Cerebellar nuclear complex (tissue), 1 donor: ENCODE measurements at places on chromosomes 6 and 20.

DNA sequence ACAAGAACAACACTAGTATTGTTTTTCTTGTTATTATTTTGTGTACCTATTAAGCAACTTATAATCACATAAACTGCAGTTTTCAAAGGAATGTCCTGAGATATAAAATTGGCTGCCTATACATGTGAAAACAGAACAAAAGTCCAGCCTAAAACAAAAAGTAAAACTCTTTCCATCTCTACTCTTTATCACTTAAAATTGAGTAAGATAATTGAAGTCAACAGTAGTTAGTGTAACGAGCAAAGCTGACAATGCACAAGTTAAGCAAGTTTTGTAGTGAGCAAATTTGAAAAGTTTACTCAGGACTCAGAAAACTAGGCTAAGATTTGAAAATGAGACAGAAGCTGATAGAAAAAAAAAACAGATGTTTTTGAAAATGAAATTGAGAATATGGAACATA is 941.4 kb upstream of the MAN1A1 start:
- no peak for DNase-seq

DNA sequence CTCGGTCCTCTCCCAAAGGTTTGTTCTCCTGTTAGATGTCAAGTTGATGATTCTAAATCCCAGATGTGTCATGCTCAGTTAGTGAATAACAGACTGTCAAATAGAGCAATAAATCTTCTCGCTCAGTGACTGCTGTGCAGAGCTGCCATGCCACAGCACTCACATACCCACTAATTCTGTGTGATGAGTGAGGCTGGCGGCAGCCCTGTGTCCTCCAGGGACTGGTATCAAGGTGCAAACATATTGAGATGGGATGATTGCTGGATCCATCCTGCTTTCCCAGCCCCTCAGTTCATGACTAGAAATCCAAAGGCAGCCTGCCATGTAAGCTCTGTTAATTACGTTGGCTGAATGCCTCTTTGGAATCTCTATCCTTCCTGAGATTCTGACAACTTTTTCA is 103.9 kb downstream of the OLIG3 start:
- no peak for DNase-seq

- no peak for DNase-seq
Observed at GRCh38 chr20:51562027-51562331, 19.5 kb upstream of the NFATC2 start.

GRCh38 chr6:73003302-73003701 is 222.0 kb downstream of the KHDC1L start:
- no peak for DNase-seq

- DNase-seq = no peak
Observed at GRCh38 chr6:14750059-14750661, 495.7 kb upstream of the JARID2 start.

DNA sequence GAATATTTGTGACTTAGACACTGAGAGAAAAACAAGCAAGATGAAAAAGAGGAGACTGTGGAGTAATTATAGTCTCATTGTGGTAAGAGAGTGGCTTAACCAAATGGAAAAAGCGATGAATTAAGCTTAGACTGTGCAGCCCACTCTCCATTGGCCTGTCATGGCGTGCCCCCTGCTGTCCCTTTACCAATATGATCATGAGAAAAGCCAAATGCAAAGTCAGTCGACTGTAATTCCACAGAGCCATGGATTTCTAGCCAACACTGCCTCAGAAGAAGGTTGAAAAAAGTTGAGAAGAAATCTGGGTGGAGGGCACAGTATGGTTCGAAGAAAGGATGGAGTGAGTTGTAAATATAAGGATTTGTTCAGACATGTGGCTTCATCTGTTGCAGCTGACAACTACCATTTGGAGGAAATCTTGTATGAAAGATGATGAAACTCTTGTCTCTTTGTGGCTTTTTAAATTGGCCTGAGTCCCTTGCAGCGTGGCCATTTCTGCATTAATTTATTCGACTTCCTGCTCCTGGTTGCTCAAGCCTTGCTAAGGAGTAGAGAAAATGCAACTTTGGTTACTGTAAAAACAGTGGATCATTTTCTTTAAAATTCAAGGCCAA is 251.4 kb downstream of the DOK5 start:
- no peak for DNase-seq

GRCh38 chr20:52034581-52034980 is 157.0 kb downstream of the ZFP64 start:
- DNase-seq = no peak

DNA sequence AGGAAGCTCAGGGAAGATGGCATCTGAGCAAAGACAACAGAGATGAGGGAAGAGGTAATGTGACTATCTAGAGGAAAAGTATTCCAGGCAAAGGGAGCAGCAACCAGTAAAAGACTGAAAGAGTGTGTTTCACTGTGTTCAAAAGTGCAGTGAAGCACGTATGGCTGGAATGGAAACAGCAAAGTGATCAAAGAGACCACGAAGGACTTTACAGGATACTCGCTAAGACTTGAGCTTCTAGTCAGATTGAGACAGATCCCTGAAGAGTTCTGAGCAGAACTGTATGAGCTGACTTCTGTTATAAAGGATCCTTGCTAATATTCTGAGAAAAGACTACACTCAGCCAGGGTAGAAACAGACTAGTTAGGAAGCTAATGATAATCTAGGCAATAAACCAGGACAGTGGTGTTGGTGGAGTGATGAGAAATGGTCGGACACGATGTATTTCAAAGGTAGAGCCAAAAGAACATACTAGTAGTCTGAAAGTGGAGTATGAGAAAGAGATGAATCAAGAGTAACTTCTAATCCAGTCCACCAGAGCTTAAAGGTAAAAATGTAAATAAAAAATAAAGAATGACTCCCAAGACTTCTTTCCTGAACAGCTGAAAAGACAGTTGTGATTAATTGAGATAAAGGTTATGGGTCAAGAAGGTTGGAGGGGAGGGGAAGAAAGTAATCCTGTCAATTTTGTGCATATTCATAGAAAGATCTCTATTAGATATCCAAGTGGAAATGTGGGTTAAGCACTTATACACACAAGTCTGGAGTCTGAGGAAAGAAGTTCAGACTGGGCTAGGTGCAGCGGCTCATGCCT is 14.2 kb downstream of the SEC63 start:
- DNase-seq = no peak

- DNase-seq = no peak
Observed at GRCh38 chr6:145600299-145600698, 135.0 kb downstream of the EPM2A start.

DNA sequence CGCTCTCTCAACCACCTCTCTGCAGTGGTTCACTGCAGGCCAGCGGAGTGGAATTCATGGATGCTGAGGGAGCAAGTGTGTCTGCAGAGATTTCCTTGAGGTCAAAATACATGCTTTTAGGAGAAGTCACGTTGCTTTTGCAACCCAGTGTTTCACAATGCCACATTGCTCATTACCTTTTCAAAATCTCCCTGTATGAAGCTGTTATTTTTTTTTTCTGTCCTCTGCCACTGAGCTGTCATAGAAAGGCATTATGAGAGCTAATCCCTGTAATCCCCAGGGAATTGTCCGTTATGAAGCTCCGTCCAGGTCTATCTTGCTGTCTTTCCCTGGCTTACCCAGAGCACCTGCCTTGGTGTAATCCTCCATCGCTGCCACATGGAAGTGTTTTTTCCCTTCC is 60.5 kb upstream of the SLC22A23 start:
- no peak for DNase-seq

GRCh38 chr6:167647306-167647705 is 179.4 kb upstream of the AFDN start:
- no peak for DNase-seq

- no peak for DNase-seq
Observed at GRCh38 chr20:24147479-24147878, 158.9 kb upstream of the GGTLC1 start.

GRCh38 chr20:35551503-35551902 is 9.6 kb downstream of the ERGIC3 start:
- DNase-seq = no peak

DNA sequence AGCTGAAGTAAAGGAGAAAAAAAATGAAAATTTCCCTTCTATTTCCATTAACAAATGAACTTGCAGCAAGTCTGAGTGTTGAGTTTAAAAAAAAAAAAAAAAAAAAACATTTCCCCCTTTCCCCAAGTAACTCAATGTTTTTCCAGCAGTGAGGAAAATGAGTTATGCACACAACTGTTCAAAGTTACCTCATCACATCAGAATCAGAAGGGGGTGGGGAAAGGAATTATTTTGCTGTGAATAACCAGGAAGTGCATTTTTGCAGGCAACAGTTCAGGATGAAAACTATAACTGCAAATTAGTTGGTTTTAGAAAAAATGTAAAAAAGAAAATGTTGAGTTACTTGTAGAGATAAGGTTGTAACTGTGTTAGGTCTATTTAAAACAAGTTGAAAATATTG is 568.9 kb upstream of the CITED2 start:
- no peak for DNase-seq

GRCh38 chr20:56685879-56686278 is 56.8 kb downstream of the TFAP2C start:
- no peak for DNase-seq

GRCh38 chr6:111580826-111581505 is 24.7 kb downstream of the TRAF3IP2 start:
- DNase-seq = no peak

DNA sequence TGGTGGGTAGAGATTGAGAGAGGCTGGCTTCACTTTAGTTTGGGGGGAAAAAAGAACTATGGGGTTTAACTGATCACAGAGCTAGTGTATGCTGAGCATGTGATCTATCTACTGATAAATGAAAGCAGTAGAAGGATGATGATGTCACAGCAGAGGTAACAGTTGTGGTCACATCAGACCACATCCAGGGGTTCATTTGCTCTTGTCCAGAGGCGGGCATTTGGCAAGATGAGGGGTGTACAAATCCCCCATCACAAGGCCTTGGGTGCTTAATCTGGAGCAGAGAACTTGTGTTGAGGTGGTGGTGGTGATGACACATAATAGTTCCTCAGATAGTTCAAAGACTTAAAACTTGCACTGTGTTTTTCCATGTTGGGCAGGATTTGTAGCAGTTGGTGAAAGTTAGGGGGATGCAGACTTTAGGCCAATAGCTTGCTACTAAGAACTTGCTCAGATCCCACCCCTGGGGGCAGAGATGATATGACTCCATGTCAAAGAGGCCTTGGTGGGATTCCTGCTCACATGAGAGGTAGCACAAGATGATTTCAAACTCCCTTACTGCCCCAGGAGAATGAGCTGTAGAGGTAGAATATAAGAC is 63.4 kb downstream of the PRDM1 start:
- no peak for DNase-seq

DNA sequence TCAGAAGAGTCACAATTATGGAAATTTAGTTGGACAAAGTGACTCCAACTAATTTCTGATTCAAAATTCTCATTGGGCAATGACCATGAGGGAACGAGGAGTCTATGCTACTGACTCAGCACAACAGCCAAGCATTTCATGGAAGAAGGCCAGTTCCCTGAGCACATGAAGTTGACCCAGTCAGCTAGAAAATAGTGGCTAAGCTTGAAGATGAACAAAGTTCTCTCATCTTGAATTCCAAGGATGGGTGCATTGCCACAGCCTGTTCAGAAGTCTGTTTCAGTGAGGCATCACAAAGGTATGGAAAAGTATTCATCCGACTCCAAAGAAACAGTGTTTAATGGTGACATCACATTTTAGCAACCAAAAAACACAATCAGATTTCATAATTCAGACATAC is 676.9 kb downstream of the HACE1 start:
- DNase-seq = no peak

DNA sequence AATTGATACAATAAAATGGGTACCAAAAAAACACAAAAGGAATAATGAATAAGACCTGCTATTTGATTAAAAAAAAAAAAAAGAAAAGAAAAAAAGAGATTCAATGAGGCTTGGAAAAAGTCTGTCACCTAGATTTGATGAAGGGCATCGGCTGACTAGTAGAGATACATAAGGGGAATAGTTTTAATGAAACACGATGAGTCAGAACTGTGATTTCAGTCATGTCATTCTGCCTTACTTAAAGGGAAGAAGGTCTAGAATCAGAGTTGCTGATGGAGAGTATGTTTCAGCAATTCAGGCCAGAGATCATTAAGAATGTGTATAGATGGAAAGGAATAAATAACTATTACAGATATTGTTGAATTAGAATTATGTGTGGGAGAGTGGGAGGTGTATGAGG is 565.9 kb upstream of the RNF217 start:
- DNase-seq = no peak

- DNase-seq = no peak
Observed at GRCh38 chr6:89217299-89217910, at the start of gene GABRR1. GABRR1 (minus strand) TSS chr6:89217358; CDS start chr6:89217322, 36 bp downstream.

DNA sequence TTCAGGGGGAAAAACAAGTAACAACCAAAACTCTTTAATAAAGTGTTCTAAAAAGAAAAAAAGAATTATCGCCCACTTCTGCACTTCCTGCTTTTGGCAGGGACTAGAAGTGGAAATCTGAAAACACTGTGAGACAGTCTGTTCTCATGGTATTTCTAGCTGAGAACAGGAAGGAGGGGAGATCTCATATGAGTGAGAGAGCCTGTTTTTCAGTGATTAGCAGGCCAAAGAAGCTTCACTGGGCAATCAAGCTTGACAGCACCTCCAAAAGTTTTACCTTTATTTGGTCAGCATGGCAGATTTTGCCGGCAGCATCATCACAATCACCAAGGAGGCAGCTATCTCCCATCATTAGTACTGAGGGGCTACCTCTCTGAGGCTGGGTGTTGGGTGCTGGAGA is 79.5 kb upstream of the ATXN1 start:
- no peak for DNase-seq

- no peak for DNase-seq
Observed at GRCh38 chr6:55958790-55959189, 83.4 kb upstream of the BMP5 start.

GRCh38 chr6:147751232-147751631 is 242.7 kb downstream of the SAMD5 start:
- DNase-seq = no peak

- DNase-seq = no peak
Observed at GRCh38 chr6:25472306-25472705, 179.7 kb upstream of the SCGN start.

- DNase-seq = no peak
Observed at GRCh38 chr6:18209539-18210197, 54.4 kb downstream of the KDM1B start.

DNA sequence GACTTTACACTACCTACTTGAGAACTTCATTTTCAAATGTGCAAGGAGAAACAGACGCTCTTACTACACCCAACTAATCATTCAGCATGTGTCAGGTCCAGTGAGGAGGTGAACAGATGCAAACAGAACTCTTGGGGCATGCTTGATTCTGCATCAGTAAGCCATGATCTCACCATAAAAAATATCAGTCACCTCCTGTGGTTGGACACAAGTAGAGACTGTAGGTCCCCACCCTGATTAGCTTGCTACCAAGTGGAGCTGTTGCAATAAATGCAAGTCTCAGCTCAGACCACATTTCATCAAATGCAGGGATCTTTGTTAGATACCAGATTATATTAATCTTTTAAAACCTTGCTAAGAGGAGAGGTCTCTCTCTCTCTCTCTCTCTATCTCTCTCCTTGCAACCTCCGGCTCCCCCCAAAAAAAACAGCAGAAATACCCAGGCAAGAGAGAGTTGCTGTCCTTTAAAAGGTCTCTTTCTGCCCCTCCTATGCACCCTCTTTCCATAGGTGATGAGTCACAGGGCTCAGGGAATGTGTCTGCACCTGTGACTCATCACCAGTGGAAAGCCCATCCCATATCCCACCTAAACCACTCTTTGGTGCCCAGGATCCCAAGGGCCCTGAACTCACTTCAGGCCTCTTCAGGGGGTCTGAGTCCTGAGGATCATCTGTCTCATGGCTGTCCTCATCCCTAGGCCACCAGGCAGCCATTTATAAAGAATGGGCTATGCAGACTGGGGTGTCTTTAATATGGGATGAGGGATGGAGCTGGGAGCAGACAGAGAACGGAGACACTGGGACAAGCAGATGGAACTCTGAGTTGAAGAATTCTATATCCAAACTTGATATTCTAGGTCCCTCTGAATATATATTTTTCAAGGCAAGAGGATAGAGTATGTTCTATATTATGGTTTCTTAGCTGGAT is 154.5 kb downstream of the QRSL1 start:
- no peak for DNase-seq
